ENCODE measurements at places on chromosomes 1 and 21.

GRCh38 chr1:7267493-7267892 is 482.2 kb downstream of the CAMTA1 start:
- no peak for DNase-seq

DNA sequence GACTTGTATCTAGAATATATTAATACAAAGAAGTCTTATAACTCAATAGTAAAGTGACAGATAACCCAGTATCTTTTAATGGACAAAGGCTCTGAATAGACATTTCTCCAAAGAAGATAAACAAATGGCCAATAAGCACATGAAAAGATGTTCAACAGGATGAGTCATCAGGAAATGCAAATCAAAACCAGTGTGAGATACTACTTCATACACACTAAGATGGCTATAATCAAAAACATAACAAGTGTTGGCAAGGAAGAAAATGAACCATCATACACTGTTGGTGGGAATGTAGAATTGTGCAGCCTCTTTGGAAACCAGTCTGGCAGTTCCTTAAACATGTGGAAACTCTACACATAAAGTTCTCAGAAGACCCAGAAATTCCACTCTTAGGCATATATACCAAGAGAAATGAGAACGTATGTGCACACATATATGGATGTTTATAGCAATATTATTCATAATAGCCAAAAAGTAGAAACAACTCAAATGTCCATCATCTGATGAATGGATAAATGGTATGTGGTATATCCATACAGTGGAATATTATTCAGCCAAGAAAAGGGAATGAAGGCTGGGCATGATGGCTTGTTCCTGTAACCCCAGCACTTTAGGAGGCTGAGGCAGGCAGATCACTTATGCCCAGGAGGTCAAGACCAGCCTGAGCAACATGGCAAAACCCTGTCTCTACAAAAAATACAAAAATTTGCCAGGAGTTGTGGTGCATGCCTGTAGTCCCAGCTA is 9.9 kb upstream of the MPL start:
- DNase-seq: no peak

GRCh38 chr1:183419399-183419798 is 1.2 kb upstream of the NMNAT2 start:
- DNase-seq: no peak

GRCh38 chr1:116268211-116268610 is 104.8 kb upstream of the ATP1A1 start:
- no peak for DNase-seq

DNA sequence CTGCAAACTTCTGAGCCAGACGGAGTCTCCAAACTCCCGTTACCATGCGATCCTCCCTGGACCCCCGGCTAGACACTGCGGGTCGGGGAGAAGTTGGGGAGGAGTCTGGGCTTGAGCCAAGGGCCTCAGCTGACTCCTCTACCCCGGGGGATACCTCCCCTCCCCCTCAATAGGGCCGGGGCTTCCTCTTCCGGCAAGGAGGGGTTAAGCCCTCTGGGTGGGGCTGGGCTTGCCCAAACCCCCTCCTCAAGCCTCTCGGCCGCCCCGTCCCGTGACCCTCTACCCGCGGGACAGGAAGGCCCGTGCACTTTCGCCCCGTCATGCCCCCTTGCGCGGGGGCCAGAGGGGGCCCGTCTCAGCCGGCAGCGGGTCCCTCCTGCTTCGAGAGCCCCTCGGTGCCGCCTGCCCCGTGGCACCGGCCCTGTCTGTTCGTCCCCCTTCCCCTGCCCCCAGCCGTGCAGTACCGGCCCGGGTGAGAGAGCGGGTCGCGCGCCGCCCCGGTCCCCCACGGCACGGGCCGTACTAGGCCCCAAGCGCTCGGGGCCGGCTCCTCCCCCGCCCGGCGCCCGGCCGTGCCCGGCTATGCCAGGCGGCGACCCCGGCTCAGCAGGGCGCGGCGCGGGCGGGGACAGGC is 652 bp downstream of the ARL8A start:
- DNase-seq: no peak

DNA sequence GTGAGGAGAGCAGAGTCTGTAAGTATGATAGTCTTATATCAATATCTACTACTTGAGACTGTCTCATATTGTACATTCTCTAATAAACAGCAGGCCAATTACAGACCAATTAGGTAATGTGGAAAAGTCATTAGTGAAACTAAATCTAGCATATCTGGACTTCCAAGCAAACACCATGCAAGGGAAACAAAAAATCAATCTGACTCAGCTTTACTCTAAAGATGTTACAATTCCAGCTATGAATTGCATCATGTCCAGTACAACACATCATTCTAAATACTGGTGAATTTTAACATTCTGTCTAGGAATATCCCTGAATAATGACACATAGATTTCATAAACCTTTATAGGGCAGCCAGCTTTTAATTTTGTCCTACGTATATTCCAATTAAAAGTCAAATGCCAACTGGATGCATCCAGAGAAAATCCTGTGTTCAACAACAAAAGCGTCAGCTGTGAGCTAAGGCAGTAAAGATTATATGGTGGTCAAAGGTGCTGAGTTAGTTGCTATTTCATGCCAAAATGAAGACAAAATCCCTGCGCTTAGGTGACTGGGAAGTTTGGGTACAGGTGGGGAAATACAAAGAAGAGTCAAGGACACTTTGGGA is 159.3 kb downstream of the TTLL7 start:
- DNase-seq: no peak

DNA sequence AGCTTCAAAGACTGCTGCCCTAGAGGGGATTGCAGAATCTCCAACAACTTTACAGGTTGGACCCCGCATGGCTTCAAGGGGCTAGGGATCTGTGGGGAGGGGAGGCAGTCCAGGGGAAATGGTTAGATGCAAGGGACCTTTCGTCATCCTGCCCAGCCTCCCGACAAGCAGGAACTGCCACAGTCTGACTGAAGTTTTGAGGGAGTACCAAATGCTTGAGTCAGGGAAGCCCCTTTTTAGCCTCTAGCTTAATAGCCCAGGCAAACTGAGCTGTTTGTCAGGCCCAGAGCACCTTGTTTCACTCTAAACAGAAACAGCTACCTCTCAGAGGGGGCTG is 1.1 kb downstream of the TOR3A start:
- no peak for DNase-seq

GRCh38 chr1:246969621-246970020 is 37.9 kb upstream of the AHCTF1 start:
- no peak for DNase-seq

DNA sequence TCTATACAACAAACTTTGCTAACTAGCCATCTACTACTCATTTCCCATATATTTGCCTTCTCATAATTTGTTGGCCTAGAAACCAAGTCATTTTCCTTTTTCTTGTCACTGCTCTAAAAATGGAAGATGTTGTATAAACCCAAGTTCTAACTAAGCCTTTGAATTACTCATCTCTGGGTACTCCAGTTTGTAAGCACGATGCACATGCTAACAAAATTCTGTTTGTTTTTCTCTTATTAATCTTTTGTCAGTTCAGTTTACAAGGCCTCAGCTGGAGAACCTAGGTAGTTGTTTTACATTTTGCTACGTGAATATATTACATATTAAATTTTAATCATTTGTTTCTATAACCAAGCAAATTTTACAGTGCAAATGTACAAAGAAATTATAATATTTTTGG is 663.2 kb upstream of the RGS18 start:
- DNase-seq: no peak

- no peak for DNase-seq
Observed at GRCh38 chr1:85243372-85243771, 16.1 kb downstream of the C1orf52 start.

DNA sequence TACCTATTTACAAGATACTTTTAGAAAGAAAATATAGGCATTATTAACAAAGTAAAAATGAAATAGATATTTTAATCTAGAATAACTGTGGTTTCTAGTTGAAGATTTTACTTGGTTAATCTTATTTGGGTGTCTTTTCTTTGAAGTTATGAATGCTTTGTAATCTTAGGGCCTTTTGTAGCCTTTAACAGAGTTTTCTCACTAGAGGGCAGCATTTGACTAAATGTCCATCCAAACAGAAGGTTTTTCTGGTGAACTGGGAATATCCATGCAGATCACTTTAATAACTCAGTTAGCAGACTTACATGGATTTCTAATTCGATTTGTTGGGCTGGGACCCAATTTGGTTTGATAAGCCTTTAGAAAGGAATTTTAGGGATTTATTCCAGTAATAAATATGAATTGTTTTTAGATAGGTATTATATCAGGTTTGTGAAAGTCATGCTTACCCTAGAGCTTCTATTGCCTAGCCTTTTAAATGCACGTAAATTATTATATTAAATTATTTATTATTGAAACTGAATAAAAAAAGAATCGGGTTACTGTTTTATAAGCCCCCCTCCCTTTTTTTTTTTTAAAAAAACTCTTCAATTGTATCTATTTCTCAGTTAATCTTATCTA is 119.7 kb downstream of the ZNF326 start:
- peak; percentile 24 for DNase-seq

DNA sequence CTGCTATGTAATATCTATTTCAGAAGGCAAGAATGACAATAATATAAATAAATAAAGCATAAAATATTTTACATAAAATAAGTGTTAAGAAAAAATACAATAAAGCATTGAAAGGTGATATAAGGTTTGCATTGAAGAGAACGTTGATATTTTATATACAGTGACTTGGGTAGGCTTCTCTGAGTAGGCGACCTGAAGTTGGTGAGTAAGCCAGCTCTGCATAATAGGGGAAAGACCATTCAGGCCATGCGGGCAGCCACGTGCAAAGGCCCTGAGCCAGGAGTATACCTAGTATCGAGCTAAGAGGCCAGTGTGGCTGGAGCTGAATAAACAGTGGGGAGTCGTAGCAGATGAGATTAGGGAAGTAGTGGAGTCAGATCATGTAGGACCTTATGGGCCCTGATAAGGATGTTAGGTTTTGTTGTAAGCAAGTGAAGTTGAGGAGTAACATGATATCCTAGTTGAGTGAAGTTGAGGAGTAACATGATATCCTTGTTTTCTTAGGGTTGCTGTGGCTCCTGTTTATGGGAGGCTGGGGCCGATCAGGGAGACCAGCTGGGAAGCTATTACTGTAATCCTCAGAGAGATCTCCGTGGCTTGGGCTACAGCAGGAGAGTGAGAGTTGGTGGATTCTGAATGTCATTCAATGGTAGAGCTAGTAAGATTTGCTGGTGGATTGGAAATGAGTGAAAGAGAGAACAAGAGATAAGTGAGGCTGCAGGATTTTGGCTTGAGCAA is 22.0 kb downstream of the KCNK1 start:
- DNase-seq: no peak

DNA sequence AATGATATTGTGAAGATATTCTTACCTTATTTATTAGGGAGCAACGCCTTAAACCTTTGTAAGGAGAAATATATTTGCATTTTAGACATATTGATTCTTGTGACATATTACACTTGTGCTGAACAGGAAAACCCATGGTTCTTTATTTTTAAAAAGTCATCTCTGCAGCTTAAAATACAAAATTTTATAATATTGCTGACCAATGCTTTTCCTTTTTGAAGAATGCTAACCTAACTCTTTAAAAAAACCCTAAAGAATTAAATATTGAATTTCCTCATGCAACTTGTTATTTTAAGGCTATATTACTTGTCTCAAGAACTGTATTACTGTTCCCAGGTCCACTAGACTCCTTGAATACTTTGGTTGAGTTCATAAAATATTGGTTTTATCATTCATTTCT is 99.0 kb downstream of the NEK7 start:
- DNase-seq: no peak

GRCh38 chr21:45200581-45201296 is 87.0 kb downstream of the POFUT2 start:
- no peak for DNase-seq

DNA sequence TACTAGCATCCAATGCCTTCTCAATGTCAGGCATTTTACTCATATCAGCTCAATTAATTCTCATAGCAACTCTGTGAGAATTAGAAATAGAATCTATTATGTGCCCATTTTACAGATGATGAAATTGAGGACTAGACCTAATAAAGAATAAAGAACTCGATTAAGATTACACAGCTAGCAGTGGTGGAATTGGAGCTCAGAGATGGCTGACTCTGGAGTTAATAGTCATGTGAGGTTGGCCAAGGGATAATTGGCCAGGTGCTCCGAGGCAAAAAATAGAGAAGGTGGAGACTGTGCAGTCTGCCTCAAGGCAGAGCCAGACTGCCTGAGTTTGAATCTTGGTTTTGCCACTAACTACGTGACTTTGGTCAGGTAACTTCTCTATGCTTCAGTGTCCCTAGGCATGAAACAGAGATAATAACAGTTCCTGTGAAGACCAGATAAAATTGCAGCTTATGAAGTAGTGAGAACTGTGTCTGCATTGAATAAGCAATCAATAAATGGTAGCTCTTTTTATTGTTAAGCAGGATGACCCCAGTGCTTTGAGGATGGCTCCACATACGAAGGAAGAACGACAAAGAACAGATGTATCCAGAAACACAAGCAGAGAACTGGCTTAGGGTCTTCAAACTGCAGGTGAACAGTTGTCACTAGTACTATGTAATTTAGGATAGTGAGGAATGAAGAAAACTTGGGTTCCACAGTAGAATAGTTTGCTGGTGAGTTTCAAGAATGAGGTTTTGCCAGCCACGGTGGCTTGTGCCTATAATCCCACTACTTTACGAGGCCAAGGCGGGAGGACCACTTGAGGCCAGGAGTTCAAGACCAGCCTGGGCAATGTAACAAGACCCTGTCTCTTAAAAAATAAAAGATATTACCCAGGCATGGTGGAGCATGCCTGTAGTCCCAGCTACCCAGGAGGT is 6.9 kb upstream of the CCSAP start:
- no peak for DNase-seq

- no peak for DNase-seq
Observed at GRCh38 chr1:7456722-7457082, 314.4 kb upstream of the VAMP3 start.

GRCh38 chr1:31602081-31602480 is 15.4 kb upstream of the HCRTR1 start:
- DNase-seq: no peak

GRCh38 chr1:938088-938683 is 14.5 kb downstream of the SAMD11 start:
- DNase-seq: no peak

- no peak for DNase-seq
Observed at GRCh38 chr1:241924080-241924808, 33.3 kb upstream of the BECN2 start.

DNA sequence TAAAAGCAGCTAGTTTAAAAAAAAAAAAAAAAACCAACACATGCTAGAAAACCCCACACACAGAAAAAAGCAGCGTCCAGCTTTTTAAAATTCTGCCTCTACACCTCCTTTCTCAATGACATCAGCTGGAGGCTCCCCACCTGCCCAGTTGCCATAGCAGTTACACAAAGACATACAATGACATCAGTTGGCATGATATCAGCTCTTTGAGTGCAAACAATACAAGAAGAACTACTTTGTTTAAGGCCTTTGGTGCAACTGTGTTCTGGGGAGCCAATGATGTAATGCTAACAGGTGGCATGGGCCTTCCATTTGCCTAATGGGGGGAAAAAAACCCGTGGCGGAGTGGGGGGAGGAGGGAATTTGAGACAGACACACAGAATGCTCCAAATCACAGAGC is 32.9 kb downstream of the DUSP10 start:
- DNase-seq: peak; percentile 98

DNA sequence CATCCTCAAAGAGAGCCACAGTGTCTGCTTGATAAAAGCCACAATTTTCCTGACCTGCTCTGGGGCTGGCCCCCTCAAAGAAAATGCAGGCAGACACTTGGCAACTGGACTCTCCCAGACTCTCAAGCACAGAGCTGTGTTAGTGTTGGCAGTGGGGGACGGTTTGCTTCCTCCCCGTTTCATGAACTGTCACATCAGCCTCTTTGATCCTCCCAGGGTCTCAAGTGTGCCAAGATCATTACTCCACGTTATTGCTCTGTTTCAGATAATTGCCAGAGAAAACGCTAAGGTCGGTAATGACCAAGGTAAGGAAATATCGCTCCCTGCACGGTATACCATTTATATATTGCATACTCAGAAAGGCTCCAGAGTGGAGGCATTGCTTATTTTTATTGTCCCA is 138.8 kb downstream of the NTMT2 start:
- no peak for DNase-seq

All from NCI-H2081 treated with DMSO at 0.1 percent for 48 hours (cell line).